ENCODE measurements at places on chromosomes 16 and 17. TPM values are rescaled to one million over a fixed set of nuclear protein-coding genes. Genes with fewer than 3 reads are reported as not detected.

The TBC1D3G gene
- total RNA-seq, result not detected

The CMTM1 gene
- total RNA-seq, result 1.5 TPM

The SGCA gene
- total RNA-seq, result 4.1 TPM

The ANKFY1 gene
- 33.9 TPM for total RNA-seq

The UBALD2 gene
- total RNA-seq, result 7.3 TPM

The OR3A3 gene
- not detected for total RNA-seq

The RASD1 gene
- 0.26 TPM for total RNA-seq

The DPEP3 gene
- not detected for total RNA-seq

The NME1 gene
- total RNA-seq, result 75.8 TPM

The OR2C1 gene
- 0.17 TPM for total RNA-seq

The PIRT gene
- not detected for total RNA-seq

All from fibroblast of lung (primary cell).